Stimulated activated CD4-positive, alpha-beta T cell treated with anti-CD3 and anti-CD28 coated beads, Interleukin-1b, Interleukin-23, amount 100 ng/mL, for 24 hours (primary cell): ENCODE measurements at places on chromosomes 7 and 10.

- DNase-seq = no peak
Observed at GRCh38 chr10:75231672-75232581, 3.8 kb downstream of the COMTD1 start.

DNA sequence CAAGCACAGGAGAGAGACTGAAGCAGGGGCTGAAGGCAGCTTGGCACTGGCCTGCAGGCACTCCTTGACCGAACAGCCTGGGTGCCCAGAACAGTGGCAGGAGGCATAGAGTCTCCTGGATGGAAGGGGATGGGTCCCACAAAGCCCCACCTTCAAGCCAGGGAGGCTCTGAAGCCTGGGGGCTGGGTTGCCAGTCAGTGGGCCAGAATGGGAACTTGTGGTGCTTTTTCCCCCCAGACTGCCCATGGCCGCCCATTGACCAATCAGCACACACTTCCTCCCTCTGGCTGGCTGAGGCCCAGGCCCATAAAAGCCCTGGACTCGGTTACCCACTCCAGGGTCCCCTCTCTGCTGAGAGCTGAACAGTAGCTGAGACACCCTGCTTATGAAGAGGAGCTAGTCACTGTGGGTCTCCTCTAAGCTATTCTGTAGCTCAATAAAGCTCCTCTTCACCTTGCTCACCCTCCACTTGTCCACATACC, 109.6 kb downstream of the ELAPOR2 start:
- no peak for DNase-seq

- no peak for DNase-seq
Observed at GRCh38 chr7:49418963-49419362, 354.5 kb upstream of the VWC2 start.

DNA sequence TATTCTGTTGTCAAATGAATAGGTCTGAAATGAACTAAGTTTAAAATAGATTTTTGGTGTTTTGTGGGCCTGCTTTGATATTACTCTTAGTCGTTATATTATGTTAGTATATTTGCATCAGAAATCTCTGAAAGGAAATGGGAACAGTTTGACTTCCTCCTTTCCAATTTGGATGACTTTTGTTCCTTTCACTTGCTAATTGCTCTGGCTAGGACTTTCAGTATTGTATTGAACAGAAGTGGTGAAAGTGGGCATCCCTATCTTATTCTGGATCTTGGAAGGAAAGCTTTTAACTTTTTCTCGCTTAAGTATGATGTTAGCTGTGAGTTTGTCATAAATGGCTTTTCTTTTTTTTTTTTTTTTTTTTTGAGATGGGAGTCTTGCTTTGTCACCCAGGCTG, 273.6 kb upstream of the DKK1 start:
- DNase-seq = no peak

GRCh38 chr7:27641581-27642230, 21.0 kb downstream of the HIBADH start:
- no peak for DNase-seq

DNA sequence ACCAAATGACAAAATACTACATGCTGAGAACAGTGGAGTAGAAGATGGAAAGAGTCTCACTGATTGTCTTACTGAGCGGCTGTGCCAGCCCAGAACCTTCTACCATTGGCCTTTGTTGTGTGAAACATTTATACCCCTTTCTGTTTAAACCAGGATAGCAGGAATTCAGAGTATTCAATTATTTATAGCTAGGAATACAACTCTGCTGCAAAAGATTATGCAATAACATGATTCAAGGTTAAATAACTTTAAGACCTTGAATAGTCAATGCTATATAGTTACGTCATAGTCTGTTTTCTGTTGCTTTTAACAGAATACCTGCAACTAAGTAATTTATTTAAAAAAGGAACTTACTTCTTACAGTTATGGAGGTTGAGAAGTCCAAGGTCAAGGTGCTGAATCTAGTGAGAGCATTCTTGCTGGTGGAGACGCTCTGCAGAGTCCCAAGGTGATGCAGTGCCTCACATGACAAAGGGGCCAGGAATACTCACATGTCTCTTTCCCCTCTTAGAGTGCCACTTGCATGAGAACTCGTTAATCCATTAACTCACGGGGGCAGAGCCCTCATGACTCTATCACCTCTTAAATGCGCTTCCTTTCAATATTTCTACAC, 371.8 kb downstream of the MDFIC start:
- DNase-seq = no peak

DNA sequence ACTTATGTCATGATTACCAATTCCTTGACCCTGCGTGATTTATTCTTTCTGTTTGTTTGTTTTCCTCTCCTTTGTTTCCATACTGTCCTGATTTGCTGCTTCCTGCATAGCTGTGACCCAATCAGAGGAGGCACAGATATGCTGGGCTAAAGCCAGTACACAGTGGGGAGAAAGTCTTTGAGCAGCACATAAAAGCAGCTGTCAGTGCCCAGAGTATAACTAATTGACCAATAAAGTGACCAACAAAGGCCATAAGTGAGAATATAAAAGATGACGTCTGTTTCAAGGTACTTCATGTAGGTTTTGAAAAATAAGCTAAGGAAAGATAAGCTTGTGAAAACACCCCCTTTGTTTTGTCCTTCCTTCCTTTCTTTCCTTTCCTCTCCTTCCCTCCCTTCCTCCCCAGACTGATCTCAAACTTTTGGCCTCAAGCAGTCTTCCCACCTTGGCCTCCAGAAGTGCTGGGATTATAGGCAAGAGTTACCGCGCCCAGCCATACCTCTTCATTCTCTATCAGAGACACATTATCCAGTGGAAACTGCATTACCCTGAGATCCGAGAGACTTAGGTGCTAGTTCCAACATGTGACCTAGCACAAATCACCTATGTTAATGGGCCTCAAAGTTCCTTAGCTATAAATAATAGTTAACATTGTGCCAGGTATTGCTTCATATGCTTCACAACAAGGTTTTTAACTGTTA, 17.0 kb downstream of the BCAP29 start:
- DNase-seq = no peak

DNA sequence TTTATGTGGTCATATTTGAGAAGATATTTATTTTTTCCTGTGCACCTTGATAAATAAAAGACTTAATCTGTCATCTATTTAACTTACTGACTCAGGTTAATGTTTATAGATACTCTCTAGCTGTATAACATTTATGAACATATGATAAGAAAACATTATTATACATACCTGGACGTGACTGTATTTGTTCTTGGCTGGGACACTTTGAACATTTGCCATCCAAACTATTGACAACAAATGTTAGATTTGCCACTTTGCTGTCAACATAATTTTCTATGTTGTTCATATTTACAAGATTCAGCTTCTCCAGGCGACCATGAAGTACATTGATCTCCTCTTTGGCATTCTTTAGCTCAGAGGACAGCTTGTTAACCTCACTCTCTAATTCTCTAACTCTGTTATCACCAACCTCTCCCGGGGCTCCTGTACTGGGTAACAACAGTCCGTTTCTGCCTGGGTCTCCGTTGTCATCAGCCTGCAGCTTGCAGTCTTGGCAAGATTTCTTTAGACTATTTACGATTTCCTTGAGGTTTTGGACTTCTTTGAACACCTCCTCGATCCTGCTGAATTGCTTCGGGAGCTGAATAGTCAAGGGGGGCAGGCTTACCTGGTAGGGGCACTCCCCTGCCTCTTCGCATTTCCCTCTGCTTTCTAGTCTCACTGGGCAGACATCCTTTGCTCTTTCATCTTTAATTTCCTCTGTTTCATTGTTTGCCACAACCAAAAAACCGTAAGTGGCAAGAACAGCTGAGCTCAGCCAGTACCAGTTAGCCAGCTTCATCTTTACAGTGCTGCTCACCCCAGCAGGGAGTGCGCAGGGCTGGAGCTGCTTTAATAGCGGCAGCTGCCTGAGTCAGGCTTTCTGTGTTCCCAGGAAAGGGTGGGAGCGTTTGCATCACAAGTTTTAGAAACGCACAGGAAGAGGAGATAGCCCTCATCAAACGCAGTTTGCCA, at the start of gene FGL2:
TSS of gene FGL2 (minus strand) at position 807 of the 954 bp plus-strand sequence. CDS start at position 781, 26 bp downstream.
- no peak for DNase-seq

DNA sequence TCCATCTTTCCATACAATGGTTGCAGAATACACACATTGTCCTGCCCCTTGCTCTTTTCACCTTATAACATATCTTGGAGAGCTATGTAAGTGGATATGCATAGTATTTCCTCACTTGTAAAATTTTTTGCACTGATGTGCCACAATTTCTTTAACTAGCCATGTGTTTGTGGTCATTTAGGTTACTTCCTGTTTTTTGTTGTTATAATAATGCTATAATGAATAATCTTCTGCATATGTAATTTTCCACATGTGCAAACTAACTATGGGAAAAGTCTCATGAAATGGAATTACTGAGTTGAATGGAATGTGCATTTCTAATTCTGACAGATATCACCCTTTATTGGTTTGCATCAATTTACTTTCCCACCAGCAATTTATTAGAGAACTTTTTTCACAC, 2.8 kb downstream of the TAS2R41 start:
- no peak for DNase-seq

GRCh38 chr7:84336303-84336702, 141.7 kb upstream of the SEMA3A start:
- DNase-seq = no peak

DNA sequence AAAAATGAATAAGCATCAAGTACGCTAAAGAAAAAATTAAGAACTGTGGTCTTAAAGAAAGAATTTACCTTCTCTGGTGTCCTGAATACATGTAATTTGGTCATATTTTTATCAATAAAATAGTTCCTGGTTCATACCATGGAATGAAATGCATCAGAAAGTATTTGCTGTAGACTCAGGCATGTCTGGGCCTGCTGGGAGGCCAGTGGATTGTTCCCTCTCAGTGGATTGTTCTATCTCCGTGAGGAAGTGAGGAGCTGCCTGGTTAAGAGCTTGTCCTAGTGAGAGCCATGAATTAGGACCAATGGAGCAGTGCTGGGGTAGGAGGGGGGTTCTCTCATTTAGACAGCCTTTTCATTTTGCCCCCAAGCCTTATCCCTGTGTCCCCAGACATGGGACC, 211.7 kb upstream of the HABP2 start:
- DNase-seq = no peak

- no peak for DNase-seq
Observed at GRCh38 chr7:23476286-23477156, 6.2 kb upstream of the IGF2BP3 start.

GRCh38 chr7:40419806-40420205, 285.0 kb downstream of the SUGCT start:
- DNase-seq = no peak

DNA sequence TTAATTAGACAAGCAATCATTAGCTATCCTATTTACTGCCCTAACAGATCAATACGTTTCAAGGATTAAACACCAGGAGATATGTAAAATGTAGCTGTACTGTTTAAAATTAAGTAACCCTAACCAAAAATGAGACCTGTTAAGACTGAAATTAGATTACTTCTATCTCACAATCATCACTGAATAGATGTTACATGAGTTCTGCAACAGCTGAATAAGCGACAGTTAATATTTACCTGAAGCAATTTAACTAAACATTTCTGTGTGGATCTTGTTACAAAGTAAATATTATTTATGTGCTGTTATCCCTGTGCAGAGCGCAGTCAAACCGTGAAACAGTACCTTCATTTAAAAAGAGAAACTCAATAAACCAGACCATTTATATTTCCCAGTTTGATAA, 122.5 kb downstream of the RELN start:
- no peak for DNase-seq

DNA sequence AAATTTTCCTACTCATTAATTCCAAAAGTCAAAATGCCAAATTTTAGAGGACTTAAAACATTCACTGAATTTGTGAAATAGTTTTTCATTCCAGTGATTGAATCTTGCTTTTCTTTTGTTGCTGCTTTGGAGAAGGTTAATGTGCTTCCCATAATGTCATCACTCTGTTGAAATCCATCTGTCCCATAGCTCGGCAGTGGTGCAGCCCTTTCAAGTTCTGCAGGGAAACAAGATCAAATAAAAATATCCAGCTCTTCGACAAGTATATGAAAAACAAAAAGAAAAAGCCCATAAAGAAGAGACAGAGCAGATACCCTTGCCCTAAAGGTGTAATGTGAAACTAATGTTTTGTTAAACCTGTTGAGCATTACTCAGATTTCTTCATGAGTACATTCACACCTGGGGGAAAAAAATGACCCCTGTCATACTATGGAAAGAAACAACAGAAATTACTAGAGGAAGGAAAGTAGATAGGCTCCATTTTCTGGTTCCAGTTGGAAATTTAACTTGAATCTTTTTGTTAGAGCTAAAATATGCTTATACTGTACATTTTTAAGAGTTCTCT, 35.1 kb downstream of the AGR3 start:
- DNase-seq = no peak

DNA sequence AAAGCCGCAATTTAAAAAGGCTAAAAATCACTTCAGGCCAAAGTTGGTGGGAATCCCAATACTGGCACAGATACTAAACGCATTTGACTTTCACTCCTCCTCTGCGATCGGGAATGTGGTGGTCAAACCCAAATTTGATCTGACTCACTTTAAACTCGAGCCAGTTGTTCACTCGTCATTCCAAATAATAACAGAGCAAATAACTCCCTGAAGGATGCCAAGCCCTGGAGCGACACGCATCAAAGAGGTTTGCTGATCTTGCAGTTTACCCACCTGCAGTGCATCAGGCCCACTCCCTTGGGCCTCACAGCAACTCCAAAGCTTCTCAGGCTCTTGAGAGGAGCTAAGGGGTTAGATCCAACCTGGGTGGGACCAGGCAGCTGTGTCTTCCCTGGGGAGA, 12.2 kb downstream of the PTN start:
- no peak for DNase-seq

GRCh38 chr10:100637785-100638184, 102.0 kb downstream of the HIF1AN start:
- no peak for DNase-seq

DNA sequence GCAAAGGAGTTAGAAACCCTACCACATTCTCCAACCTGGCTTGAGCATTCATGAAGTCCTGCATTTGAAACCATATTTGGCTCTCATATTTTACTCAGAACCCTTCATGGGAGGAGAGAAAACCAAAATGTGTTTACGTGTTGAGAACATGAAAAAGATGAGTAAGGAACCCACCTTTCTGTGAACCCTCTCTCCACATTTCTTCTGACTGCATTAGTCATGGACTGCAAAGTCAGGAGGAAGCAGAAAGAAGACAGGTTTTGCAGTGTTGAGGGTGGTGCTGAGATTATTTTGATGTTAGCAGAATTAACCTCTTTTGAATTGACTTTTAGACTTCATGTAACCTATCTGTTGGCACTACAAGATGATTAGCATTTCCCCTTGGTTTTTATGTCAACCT, 4.9 kb downstream of the IFIT1B start:
- no peak for DNase-seq

GRCh38 chr10:45353186-45353585, 20.8 kb upstream of the ALOX5 start:
- no peak for DNase-seq

- no peak for DNase-seq
Observed at GRCh38 chr10:110274072-110274627, 30.6 kb downstream of the SMNDC1 start.
